ENCODE measurements at places on chromosomes 6 and 20.

DNA sequence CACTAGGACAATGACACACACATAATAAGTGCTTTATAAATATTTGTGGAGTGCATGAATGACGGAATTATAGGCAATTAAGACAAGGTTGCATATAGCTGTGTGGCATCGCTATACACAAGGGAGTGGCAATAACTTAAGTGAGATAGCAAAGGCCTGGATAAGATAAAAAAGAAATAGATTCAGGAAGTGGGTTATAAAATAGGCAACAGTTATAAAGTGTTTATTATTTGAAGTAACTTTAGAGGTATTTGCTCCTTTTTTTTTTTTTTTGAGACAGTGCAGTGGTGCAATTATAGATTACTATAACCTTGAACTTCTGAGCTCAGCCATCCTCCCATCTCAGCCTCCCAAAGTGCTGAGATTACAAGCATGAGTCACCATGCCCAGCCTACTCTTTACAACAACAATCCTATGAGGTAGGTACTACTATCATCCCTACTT, 75.9 kb upstream of the LOC128125822 start:
- no peak for DNase-seq

DNA sequence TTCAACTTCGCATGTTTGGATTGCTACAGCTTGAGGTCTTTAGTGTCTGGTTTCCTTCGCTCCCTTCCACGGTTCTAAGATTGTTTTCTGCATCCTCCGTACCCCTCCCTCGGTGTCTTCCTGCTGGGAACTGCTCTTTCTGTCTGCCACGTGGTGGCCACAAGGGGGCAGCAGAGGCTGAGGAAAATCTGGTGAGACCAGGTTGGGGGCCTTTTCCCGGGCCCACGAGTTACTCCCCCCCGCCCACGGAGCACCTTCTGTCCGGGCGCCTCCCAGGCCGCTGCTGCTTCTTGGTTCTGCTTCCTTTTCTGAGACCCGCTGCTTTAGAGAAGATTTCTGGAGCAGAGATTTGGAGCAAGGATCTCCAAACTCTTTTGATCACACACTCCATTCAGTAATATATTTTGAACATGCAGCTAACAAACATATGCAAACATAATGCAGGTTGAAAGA, 21.1 kb upstream of the NOTCH4 start:
- peak; percentile 68 for DNase-seq

DNA sequence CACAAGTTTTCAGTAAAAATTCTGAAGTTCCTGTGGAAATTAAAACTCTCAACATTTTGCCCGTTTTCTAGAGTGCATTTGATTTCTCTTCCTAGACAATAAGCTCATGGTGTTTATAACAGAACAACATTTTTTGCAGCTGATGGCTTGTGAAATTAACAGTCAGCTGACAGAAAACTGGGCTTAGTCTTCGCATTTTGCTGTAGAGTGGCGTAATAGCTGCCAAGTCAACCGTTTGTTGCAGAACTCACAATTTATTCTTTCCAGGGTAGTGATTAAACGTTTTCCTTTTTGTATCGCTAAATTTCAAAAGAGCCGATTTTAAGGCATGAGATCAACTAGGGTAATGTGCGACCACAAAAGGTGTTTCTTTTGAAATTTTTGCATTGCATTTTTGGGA, 1.4 kb downstream of the SPO11 start:
- DNase-seq, result no peak

GRCh38 chr20:19936466-19937200, 80.5 kb upstream of the NAA20 start:
- DNase-seq, result no peak

GRCh38 chr6:99780556-99780885, 173.9 kb downstream of the PRDM13 start:
- no peak for DNase-seq

GRCh38 chr6:143299253-143300166, 151.0 kb downstream of the ADAT2 start:
- DNase-seq, result no peak

- no peak for DNase-seq
Observed at GRCh38 chr20:48096212-48096875, 311.1 kb upstream of the SULF2 start.

DNA sequence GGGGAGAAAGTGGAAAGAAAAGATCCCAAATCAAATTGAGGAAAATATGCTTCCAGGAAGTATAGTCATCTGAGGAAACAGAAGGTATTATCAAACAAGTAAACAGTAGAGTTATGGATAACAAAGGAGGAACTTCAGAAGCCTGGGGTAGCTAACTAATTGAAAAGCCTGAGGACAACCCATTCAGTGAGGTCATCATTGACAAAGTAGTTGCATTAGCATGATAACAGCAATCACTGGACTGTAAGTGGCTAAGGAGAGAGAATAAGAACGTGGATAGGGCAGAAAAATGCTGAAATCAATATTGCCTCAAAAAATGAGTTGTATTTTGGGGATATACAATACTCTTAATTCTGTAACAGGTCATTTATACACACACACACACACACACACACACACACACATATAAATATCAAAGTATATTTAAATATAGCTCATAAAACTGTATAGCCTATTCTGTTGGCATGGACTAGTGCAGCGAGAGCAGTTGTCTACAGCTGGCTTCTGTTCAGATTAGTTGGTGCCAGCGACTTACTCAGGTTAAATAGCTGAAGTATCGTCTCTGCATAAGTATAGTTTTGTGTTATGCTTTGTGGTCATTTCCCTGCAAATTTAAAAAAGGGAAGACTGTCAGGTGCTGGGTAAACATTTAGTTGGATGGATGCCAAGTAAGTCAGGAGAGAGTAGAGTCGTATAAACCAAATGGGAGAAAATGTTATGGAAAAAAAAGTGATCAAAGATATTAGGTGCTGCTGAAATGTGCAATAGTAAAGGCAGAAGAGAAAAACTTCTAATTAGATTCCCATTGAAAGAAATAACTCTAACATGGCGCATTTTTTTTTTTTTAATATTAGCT, 33.8 kb upstream of the CTAGE9 start:
- no peak for DNase-seq

DNA sequence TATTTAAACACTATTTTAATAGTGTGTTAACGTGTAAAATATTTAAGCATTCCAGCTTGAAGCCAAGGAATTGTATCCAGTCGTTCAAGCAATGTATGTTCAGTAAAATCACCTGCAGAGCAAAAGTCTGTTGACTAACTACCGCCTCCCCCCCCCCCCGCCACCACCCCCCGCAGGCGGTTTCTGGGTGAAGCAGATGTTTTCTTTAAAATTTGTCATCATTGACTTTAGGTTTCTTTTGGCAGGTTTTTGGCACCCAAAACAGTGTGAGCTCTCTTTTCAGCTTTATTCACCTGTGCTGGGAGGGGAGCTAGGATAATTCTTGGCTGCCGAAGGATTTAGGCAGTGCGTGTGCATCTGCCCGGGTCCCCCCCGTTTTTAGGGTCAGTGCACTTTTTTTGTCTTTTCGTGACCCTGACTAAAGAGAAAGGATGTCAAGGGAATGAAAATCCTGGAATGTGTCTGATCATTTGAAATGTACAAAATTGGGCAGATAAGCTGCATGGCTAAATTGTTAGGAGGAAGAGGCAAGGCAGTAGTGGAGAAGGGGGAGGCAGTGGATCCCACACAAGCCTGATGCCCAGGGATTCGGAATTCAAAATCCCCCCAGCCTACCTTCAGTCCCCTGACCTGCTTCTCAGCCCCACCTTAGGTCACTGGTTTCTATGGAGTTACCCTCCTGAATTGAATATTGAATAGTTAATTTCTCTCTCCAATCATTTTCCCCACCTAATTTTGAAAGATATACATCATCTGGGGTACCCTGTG, 1.1 kb downstream of the EDN1 start:
- peak; percentile 25 for DNase-seq

GRCh38 chr6:34154668-34155447, 9.0 kb upstream of the GRM4 start:
- DNase-seq, result peak; percentile 23

DNA sequence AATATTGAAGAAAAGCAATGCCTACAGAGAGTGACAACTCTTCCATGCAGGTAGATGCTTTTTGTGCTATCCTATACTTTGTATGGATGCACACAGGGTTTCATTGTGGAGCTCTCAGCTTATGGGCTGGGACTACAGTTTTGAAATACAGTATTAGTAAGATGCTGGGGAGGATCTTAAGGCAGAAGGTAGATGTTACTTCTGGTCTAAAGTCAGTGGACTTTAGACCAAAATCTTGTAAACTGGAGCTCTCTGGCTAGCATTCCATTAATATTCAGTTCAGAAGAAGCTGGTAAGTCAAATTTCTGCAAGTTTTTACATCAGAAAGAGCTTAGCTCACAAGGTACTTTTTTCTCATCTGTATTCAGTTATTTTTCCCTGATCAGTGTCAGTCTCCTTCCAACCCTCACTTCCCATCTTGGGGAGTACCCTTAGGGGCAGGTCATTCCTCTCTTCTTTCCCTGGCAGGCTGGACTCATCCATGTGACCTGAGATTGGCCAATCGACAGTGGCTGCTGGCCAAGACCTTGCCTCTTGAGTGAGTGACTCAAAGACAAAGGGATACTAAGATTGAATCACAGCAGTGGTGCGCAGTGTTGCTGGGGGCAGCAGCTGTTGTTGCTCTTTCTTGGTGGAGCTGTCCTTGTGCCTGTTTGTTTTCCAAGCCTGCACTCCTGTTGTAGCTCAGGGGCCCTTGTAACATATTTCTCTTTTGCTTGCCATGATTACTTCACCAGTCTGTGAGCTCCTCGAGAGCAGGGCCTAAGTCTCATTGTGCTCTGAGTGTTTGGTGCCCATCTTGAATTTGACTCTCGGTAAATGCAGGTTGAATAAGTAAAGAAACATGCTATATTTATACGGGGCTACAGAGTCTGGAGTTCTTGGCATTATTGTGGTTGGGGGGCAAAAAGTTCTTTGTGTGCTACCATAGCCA, 2.8 kb upstream of the PHF20 start:
- peak; percentile 94 for DNase-seq

DNA sequence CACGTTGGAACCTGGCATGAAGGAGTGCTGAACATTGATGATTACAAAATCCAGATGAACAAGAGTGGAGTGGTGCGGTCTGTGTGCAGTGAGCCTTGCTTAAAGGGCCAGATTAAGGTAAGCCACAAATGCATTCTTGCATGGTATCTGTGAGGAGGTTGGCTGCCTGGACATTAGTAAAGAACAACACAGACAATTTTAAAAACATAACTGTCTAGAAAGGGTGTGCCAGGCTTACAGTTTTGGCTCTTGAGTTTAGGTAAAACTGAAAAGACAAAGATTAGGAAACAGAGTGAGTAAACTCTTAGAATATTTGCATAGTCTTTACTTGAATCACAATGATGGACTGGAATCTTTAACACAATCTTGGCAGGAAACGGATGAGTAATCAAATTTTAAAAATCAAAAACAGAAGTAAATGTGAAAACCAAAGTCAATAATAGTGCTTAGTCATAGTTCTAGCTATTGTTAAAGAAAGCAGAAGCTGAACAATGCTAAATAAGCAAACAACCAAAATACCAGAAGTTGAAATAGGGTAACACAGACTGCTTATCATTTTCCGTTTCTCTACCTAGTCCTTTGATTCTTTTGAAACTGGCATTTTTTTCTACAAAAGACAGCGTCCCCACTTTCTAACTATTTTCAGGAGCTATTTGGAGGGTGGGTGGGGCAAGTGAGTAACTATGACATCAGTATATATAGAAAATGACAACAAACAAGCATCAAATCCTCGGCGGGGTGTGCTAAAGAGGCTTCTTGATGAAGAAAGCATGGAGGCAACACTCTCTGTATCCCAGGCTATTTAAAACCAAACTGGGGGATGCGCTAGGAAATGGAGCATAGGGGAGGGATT, 185.8 kb upstream of the RAB32 start:
- DNase-seq, result peak; percentile 74

- no peak for DNase-seq
Observed at GRCh38 chr6:16305246-16305725, 66.9 kb downstream of the GMPR start.

GRCh38 chr6:47722194-47722593, 23.8 kb downstream of the ADGRF4 start:
- DNase-seq, result no peak

DNA sequence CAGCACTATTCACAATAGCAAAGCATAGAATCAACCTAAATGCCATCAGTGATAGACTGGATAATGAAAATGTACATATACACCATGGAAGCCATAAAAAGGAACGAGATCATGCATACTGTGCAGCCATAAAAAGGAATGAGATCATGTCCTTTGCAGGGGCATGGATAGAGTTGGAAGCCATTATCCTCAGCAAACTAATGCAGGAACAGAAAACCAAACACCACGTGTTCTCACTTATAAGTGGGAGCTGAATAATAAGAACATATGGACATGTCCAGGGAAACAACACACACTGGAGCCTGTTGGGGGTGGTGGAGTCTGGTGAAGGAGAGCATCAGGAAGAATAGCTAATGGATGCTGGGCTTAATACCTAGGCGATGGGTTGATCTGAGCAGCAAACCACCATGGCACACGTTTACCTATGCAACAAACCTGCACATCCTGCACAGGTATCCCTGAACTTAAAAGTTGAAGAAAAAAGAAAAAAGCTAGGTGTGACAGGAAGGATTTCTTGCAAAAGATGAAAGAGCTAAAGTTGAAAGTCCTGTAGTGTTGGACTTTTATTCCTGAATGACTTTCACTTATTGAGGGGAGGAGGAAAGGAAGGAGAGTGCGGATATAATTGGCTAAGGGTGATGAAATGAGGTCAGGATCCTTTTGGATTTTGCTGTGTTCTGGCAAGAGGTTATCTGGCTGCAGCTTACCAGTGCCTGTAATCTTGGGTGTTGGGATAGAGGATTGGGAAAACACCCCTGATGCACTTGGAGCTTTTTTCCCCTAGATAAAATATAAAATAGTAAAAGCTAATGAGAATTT, 8.5 kb downstream of the TRMT11 start:
- DNase-seq, result no peak

- peak; percentile 91 for DNase-seq
Observed at GRCh38 chr6:142845624-142846458, 99.1 kb downstream of the HIVEP2 start.

- DNase-seq, result peak; percentile 50
Observed at GRCh38 chr6:16659466-16660156, 101.6 kb downstream of the ATXN1 start.

GRCh38 chr6:106064756-106065155, 21.4 kb upstream of the PRDM1 start:
- DNase-seq, result no peak

DNA sequence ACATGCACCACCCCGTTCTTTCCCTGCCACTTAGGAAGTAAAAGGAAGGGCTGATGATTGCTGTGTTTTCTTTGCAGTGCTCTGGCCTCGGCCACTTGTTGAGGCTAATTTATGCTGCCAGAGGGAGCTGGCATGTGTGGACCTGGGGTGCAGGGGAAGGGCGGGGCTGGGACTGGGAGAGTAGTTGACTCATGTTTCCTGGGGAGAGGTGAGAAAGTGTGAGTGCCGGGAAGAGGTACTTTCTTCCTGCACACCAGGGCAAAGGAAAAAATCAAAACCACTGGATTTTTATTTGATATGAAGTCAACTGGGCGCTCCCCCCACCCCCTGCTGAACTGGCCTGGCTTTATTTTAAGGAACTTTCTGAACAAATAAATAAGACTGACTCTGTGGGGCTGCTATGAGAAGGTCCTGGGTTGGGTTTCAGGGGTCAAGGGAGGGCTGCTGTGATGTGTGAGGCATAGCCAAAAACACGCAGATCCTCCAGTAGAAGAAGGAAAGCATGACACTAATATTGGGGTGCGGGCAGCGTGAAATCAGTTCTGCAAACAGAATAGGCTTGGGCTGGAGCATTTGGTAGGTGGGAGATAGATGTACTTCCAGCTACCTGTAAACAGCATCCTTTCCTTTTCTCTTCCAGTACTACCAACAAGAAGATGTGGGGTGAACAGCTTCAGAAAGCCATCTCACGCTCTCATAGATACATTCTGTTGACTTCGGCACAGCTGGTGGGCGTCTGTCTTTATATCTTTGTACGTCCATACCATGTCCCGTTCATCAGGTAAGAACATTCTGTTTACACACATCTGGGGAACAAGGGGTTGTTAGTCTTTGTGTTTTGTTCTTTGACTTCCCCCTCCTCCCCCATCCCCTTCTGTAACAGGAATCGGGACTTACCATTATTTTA, 87.5 kb downstream of the SYNJ2 start:
- peak; percentile 85 for DNase-seq
